ENCODE measurements at places on chromosomes 6 and 20.
A peak's percentile ranks its signal among the peaks of the same experiment; 100 is the strongest.

GRCh38 chr20:44714701-44715498, at the start of gene CCN5:
Gene CCN5 (plus strand): TSS chr20:44715369. CDS start chr20:44715391, 22 bp downstream.
- no peak for DNase-seq

- no peak for DNase-seq
Measured at GRCh38 chr6:28710466-28711191, 184.9 kb downstream of the GPX5 start.

- DNase-seq = no peak
Measured at GRCh38 chr6:13053006-13053461, 275.3 kb downstream of the TBC1D7 start.

DNA sequence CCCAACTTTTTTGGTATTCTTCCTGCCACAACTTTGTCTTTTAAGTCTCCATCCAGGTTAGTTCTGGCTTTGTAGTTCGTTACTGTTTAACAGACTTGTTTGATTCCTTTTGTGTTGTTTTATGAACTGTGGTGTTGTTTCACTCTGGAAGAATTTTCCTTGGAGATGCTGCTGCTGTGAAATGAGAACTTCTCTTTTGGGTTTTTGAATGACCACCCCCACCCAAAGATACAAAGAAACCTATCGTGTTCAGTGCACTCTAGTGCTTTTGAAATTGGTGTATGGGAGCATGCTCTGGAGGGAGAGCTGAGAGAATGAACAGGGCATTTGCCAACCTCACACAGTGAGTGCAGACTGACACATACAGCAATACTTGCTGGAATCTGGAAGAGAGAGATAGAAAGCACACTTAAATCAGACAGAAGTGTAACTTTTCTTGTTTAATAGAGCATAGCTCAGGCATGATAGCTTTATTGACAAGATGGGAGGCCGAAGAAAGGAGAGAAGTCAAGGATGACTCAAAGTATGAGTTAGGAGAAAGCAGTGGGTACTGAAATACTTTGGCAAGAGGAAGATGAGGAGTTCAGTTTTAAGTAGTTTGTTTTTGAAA, 293.1 kb downstream of the SOX4 start:
- peak; percentile 93 for DNase-seq

- no peak for DNase-seq
Measured at GRCh38 chr20:37494301-37494700, 26.7 kb upstream of the NNAT start.

GRCh38 chr6:134821928-134822864, 127.7 kb downstream of the ALDH8A1 start:
- DNase-seq = no peak

- DNase-seq = no peak
Measured at GRCh38 chr6:4449409-4449808, 314.0 kb upstream of the ECI2 start.

DNA sequence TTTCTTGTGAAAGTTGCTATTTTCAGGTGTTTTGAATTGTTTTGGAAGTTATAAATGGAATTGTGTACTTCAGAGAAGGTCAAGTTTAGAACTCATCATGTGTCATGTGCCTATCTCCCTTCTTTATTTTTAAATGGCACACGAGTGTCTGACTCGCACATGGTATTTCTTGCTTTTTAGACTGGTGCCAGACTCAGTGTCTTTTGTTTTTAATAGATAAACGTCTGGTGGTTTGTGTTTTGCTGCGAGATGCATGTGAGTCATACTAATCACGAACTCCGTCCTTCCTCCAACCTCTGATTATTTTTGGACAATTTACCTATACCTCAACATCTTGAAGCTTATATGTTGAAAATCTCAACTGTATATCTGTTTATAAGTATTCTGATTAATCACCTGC, 292.1 kb downstream of the CDKAL1 start:
- DNase-seq = no peak

DNA sequence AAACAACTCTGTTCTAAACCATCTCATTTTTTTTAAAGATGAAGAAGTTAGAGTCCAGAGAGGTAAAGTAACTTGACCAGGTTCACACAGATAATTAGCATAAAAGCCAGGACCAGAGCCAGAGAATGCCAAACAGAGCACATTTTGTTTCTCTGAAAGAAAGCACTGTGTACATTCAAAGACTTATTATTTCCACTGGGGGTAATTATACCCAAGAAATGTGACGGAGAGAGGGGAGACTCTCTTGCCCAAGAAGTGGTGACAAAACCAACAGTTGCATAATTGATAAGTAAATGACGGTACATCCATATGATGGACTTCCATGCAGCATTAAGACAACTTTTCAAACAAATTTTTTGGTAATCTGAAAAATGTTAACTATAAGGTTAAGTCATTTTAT, 111.6 kb downstream of the RTN4IP1 start:
- DNase-seq = no peak

GRCh38 chr20:3640259-3640658, 22.9 kb downstream of the GFRA4 start:
- no peak for DNase-seq

GRCh38 chr6:100136590-100136989, 142.6 kb upstream of the MCHR2 start:
- DNase-seq = no peak

DNA sequence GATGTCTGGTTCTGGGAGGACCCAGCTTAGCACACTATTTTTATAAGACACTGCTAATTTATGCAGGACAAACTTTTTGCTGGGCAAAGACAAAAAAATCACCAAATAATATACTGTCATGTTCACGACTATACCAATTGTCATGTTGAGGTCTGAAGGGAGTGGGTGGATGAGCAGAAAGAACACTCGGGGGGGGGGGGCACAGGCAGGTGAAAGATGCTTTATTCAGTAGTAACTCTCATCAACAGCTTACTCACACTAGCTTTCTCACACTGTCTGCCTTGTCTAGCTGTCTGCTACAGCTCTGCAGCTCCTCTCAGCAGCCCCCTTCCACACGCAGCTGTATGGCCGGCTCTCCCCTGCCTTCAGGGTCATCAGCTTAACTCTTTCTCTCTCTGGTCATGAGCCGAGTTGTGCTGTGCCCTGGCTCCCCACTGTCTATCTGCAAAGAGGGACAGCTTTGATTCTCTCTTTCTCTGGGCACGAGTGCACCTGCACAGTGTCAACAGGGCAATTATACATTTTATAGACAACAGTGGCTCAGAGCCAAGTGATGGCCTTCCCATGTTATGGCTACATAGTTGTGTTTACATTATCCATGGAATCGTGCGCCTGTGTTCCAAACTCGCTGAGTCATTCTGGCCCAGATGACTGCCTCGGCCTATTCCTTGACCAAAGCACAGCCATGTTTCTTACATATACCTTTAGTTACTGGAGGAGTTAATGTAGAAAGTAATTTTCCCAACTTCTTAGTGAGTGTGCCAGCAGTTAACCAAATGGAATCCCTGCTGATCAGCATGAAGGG, 187.7 kb upstream of the PRSS16 start:
- no peak for DNase-seq

- DNase-seq = no peak
Measured at GRCh38 chr20:56439771-56440291, 27.8 kb downstream of the CASS4 start.

GRCh38 chr6:137951064-137951597, 84.1 kb downstream of the TNFAIP3 start:
- DNase-seq = no peak

GRCh38 chr6:36223706-36224105, 27.2 kb downstream of the BRPF3 start:
- DNase-seq = no peak

DNA sequence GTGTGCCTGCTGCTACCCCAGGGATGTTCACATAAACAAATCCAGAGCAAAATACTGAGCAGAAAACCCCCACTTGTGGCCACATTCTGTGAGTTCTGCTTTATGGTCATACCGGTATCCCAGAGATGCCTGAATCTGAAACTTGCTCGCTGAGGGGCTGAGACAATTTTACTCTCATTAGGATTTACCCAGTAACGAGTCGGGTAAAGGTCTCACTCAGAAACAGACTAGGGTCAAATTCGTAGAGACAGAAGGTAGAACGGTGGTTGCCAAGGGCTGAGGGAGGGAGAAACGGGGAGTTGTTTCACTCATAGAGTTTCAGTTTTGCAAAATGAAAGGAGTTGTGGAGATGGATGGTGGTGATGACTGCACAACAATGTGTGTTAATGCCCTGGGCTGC, 45.4 kb upstream of the NKX2-2 start:
- no peak for DNase-seq

DNA sequence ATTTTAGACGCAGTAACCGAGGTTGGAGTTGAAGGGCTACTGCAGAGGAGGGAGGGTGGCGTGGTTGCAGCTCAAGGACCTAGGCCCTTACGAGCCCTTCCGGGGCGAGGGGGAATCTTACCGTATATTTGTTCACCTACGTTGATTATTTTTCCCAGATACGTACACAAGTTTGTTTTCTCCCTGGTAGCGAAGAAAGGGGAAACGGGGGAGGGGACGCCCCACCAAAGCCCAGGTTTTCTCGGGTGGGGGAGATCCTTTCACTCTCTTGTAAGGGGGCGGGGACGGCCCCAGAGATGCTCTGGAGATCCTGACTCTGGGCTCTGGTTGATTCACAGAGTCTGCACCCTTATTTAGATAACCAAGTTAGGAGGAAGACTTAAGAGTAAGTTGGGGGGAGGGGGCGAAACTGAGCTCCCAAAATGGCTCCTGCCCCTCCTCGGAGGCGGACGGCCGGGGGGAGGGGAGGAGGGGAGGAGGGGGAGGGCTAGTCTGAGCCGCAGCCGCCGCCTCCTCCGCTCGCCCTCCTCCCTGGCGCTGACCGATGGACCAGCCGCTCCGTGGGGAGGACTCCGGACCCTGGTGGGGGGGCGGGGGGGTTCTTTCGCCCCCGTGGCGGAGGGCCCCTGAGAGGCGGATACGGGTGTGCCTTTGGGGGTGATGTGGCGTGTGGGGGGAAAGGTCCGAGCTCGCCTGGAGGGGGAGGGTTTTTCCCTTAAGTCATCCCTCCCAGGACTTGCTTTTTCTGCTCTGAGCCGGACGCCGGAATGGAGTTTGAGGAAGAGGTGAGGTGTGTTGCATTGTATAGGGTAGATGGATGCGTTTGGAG, 2.2 kb downstream of the BRD2 start:
- DNase-seq = peak; percentile 10

GRCh38 chr6:73956305-73956704, 260.3 kb downstream of the CD109 start:
- no peak for DNase-seq

DNA sequence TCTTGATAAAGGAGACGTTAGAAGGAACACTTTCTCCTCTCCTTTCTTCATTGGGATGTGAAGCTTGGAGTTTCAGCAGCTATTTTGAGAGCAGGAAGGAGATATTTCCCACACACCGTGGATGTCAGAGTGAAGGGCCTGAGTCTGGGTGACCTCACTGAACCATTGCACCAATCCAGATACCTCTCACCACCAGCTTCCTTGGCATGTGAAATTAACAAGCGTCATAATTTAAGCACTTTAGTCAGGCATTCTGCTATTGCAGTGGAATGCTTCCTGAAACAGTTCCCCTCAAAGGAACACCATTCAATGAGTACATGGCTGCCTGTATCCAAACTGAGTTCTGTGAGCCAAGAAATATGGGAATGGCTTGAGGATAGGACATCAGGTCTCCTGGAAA, 83.7 kb downstream of the CHMP4B start:
- DNase-seq = no peak

- no peak for DNase-seq
Measured at GRCh38 chr20:24764027-24764793, 184.9 kb upstream of the CST7 start.

- no peak for DNase-seq
Measured at GRCh38 chr6:24743944-24744335, 25.0 kb upstream of the C6orf62 start.

GRCh38 chr6:169991913-169992312, 240.5 kb downstream of the ERMARD start:
- DNase-seq = no peak

DNA sequence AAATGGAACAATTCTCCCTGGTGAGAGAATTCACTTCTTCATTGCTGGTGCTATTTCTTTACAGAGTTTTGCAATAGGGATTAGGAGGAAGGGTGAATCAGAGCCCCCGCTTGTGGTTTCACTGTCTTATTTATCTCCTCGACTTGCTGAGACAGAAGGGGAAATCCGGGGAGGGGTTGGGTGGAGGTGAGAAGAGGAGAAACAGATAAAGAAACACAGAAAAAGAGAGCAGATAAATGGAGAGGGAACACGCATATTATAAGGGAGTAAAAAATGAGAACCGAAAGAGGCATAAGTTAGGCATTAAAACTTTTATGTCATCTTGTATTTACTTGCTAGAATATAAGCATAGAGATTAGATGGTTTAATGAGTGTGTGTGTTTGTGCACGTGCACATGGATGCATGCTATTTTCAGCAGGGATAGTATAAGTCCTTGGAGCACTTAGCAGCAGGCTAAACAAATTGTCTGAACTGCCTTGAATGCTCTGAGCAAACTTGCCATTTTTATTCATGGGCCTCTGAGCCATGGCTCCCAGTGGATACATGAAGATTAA, 105.0 kb downstream of the OLIG3 start:
- DNase-seq = peak; percentile 51

GRCh38 chr6:17297271-17298080, 16.3 kb downstream of the RBM24 start:
- DNase-seq = no peak

DNA sequence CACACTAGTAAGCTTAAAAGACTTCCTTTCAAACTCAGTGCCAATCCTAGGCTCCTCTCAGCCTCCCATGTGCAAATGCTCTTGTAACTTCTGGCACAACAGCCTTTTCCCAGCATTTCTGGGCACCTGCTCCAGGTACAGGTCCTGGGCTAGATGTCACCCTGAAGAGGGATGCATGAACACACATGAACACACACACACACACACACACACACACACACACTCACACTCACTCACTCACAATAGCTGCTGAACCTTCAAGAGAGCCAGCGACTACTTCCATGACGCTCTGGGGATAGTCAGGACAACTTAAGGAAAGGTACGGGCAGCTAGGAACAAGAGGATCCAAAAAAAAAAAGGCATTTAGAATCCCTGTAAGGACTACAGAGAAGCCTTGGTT, 122.8 kb downstream of the INSM1 start:
- DNase-seq = no peak

GRCh38 chr6:36839749-36840431, 646 bp upstream of the CPNE5 start:
- DNase-seq = no peak

DNA sequence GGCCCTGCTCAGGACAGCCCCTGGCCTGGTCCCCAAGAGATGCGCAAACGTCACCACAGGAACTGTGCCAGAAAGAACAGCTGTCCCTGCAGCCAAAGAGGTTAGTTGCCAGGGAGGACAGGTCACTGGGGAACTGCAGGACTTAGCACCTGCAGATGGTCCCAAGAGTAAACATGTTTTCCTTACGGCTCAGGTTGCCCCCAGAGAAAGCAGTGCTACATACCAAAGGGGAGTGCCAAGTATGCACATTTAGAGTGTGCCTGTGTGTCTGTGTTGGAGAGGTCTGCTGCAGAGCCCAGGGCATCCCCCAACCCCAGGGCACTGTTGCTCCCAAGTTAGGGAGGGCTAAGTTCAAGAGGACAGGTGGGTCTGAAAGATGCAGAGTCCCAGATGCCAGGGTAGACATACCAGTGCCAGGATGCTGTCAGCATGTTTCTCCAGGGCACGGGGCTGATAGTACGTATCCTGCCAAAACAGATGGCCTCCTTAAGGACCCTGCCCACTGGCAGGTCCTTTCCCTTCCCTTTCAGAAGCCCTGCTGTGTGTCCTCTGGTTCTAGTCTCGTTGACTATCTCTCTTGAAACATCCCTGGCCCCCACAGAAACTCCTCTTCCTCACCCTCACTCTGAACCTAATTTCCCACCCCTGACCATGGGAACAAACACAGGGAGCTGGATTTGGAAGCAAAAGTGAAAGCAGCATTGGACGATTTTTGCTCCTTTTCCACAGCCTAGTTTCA, 1.3 kb downstream of the ABHD16A start:
- DNase-seq = no peak

- no peak for DNase-seq
Measured at GRCh38 chr6:27791182-27791943, 120.8 kb downstream of the OR2B2 start.

GRCh38 chr6:38604700-38605099, 35.0 kb downstream of the BTBD9 start:
- no peak for DNase-seq
